ENCODE measurements at places on chromosomes 1 and 21. TPM values are rescaled to one million over a fixed set of nuclear protein-coding genes. Genes with fewer than 3 reads are reported as not detected.

DNA sequence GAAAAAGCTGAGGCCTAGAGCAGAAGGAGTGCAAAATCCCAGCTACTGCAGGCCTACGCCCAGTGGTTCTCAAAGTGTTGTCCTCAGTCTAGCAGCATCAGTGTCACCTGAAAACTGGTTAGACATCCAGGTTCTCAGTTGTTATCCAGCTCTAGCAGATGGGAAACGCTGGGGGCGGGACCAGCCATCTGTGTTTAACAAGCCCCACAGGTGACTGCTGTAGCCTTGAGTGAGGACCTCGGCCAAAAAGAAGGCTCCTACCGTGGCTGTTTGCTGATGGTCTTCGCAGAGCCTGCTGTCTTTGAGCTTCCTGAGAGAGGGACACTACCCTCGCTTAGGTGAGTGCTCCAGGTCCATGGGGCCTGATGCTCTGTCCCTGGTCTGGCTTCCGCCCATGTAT is 69.7 kb downstream of the LRRN2 start:
- no peak for DNase-seq

DNA sequence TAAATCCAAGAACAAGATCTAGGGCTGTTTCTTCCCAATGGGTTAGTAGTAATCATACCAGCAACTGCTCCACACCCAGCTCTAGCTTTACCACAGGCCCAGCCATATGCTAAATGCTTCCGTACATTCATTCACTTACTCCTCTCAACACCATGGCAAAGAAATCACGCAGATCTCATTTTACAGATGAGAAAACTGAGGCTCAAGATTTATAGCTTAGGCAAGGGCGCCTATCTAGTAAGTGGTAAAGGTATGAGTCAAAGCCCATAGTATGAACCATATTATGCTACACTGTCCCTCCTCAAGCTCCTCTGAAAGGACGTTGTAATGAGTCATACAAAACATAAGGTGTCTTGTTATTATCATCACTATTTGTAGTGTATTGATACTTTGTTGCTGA is 82.2 kb downstream of the NIBAN1 start:
- DNase-seq: no peak

- DNase-seq: no peak
Observed at GRCh38 chr1:163771637-163772036, 449.9 kb downstream of the NUF2 start.

DNA sequence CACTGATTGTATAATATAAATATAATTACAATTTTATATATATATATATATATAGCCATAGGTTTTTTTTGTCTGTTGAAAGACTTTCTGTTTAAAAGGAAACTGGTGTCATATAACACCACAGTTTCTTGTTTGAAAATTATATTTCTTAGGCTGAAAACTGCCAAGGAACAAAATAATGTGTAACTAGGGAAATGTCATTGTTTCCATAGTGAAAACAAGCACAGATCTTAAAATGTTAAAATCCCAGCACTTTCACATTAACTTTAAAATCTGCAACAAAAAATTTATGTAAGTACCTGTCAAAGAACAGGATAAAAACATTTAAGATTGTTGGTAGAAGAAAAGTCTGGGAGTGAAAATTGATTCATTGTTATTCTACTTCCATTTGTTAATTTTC is 104.2 kb downstream of the ATP6V1G3 start:
- DNase-seq: no peak

GRCh38 chr1:16181887-16182719 is 26.2 kb upstream of the EPHA2 start:
- DNase-seq: peak; percentile 82

GRCh38 chr1:204225841-204226735 is 12.3 kb upstream of the GOLT1A start:
- DNase-seq: no peak

The VWA5B1 gene
- not detected for total RNA-seq

GRCh38 chr1:187956975-187957374 is 1128.2 kb downstream of the PLA2G4A start:
- no peak for DNase-seq

DNA sequence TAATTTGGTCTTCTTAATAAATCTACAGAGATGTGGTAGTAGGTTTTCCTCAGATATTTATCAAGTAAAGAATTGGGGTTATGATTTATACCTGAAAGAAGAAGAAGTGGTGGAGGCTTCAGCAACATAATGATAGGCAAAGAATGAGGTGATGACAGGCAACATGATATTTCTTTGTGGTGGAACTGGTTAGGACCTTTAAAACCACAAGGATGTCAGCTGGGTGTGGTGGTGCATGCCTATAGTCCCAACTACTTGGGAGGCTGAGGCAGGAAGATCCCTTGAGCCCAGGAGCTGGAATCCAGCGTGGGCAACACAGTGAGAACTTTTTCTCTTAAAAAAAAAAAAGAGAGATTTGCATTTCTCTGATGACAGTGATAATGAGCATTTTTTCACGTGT is 34.1 kb upstream of the COL11A1 start:
- no peak for DNase-seq

GRCh38 chr1:231629132-231629531 is 2.5 kb downstream of the DISC1 start:
- peak; percentile 17 for DNase-seq

DNA sequence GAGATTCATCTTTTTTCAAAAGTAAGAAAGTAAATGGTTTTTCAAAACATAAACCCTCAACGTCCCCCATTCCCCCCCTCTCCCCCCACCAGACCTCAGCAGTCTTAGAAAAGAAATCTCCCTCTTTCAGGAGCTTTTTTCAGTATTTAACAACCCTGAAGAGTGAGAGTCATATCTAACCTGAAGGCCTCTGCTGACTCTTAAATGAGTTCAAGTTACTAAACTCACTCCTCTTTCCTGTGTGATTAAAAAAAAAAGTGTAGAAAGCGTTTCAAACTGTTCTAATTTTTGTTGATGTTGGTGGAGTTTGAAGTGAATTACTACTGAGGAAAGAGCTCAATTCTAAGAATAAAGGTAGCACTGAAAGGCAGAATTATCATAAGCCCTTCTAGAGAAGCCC is 93.7 kb downstream of the VAV3 start:
- DNase-seq: no peak

GRCh38 chr21:34981791-34982190 is 67.3 kb downstream of the RUNX1 start:
- DNase-seq: no peak

GRCh38 chr1:32779242-32779641 is 37.9 kb downstream of the YARS1 start:
- DNase-seq: no peak

DNA sequence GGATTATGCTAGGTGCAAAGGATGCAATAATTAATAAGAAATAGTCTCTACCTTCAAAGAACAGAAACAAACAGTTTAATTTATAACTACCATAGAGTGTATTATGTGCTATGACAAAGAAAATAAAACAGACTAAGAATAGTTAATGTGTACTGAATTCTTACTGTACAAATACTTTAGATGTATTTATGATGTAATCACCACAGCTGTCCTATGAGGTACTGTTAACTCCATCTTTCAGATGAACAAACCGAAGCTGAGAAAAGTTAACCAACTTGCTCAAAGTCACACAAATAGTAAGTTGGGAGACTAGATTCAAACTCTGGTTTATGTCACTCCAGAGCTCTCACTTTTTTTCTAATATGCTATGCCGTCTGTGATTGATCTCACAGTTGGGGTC is 77.0 kb upstream of the FGGY start:
- no peak for DNase-seq

The HES2 gene
- 0.26 TPM for total RNA-seq

The GUCA2B gene
- total RNA-seq: not detected

DNA sequence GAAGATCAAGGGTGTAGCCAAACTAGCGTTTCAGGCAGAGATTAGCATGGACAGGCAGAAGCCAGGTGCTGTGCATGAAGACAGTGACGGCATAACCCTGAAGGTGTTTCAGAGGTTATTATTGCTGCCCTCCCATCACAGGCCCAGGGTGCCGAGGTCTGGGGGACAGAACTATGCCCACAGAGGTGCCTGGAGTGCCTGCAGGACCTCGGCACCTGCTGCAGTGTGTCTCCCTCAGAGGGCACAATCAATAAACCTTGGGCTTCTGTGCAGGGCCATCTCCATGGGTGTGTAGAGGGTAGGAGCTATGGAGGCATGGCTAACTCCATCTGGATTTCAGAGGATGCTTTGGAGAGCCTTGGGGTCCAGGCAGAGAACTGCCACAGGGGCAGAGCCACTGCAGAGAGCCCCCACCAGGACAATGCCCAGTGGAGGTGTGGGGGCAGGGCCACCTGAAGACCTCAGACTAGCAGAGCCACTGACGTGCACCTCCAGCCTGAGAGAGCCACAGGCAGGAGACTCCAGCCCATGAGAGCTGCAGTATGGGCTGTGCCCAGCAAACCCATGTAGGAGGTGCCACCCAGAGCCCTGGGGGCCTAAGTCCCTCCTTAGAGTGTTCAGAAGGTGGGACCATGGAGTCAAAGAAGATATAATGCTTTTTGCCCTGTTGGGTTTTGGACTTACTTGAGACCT is 5.7 kb upstream of the ABCG1 start:
- DNase-seq: no peak
